ENCODE measurements at places on chromosomes 1 and 21.

GRCh38 chr1:97252076-97252475 is 530.5 kb downstream of the PTBP2 start:
- no peak for DNase-seq

DNA sequence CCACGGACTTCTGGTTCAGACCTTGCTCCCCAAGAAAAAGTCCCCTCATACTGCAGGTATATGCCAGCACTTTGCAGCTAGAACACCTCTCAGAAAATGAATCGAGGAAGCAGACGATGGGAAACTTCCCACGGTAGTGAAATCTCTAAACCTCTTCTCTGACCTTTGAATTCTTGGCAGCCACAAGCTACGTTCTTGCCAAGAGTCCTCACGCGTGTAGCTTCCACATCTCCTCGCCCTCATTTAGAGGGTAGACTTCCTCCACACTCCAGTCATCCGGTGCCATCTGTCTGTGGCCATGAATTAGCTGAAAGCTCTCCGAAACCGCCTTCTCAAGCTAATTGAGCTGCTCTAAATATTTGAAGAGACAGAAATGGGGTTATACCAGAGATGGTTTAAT is 127.8 kb downstream of the RGS7 start:
- no peak for DNase-seq

- DNase-seq, result peak; percentile 45
Observed at GRCh38 chr1:89945852-89946476, 48.9 kb upstream of the ZNF326 start.

DNA sequence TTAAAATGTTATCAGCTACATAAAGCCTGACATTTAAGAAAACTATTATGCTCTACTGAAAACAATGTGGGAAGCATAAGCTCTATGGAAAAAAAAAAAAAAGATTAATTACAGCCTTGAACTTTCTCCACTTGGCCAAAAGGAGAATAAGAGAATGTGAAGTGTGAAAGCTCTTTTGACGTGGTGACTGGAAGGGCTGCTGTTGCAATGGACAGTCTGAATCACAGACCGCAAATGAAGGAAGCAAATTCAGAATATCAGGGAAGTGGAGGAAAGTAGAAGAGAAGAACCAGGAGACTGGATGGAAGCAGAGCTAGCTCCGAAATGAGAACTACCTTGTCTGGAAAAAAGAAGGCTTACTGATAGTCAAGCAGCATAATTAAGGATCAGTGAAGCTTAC is 106.8 kb downstream of the AK5 start:
- no peak for DNase-seq

GRCh38 chr1:15100121-15100879 is 53.2 kb upstream of the TMEM51 start:
- DNase-seq, result peak; percentile 82

DNA sequence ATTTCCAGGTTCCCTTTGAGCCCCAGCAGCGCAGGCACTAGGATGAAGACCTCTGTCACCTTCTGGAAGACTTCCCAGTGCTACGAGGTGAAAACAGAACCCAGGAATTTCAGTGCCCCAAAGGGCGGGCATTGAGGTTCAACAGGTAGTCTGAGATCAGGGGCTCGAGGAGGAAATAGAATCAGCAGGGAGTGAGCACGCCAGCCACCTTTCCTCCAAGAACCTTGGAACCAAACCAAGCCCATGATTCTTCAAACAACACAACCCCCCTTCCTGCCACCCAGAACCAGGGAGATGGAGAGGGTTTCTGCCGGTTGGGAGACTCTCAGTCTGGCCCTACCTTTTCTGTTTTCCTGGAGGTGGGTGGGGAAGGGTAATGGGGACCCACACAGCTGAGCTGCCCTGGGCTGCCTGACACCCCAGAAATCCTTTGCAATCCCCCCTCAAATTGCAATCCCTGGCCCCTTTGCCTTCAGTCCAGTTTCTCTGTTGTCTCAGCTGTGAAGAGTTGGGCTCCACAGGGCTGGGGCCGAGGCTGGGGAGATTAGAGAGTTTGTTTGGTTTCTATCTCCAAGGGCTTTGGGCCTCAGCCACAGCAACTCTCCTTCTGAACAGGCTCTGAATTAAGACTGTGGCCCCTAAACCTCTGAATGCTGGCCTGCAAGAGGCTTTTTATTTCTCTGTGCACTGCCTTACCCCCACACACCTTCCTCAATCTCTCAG is 11.9 kb downstream of the SLC41A1 start:
- DNase-seq, result no peak

DNA sequence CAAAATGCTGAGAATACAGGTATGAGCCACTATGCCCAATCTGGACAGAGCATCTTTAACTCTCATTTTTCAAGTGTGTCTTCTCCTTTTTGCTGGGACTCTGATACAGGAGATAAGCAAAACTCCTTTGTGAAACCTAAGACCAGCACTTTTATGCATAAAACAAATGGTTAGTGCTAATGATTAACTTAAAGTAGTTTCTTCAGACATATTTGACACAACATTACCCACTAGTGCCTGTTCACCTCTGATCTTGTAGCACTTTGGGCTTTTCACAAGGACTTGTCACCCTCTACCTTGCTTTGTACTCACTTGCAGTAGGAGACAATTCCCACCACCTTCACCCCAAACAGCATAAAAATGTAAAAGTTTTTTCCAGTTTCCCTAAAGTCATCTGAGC is 216.3 kb downstream of the RGS7 start:
- DNase-seq, result no peak

GRCh38 chr1:247386217-247386616 is 29.8 kb upstream of the NLRP3 start:
- peak; percentile 36 for DNase-seq

DNA sequence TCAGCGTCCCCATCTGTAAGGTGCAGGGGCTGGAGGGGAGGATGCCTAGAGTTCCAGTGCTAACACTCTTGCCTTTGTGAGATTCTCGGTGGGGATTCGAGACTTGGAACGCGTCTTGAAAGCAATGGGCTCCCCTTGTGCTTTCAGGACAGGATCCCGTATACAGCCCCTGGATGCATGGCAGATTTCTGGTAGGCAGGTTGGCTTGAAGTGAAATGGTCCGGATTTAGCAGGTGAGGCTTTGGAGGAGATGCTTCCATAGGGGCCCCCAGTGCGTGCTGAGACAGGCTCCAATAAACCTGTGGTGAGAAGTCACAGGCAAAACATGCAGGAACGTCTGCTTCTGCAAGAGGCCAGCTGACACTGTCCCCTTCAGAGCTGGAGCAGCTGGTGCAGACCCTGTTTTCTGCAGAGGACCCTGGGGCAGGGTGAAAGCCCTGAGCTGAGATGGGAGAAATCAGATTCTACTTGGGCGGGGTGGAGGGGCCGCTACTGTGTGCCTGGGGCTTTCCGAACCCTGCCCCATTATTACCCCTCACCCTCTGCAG is 270.4 kb downstream of the PTPRU start:
- DNase-seq, result no peak

- DNase-seq, result no peak
Observed at GRCh38 chr1:223410036-223410435, 16.8 kb downstream of the CCDC185 start.

GRCh38 chr21:45456584-45457160 is 51.7 kb downstream of the COL18A1 start:
- DNase-seq, result no peak

DNA sequence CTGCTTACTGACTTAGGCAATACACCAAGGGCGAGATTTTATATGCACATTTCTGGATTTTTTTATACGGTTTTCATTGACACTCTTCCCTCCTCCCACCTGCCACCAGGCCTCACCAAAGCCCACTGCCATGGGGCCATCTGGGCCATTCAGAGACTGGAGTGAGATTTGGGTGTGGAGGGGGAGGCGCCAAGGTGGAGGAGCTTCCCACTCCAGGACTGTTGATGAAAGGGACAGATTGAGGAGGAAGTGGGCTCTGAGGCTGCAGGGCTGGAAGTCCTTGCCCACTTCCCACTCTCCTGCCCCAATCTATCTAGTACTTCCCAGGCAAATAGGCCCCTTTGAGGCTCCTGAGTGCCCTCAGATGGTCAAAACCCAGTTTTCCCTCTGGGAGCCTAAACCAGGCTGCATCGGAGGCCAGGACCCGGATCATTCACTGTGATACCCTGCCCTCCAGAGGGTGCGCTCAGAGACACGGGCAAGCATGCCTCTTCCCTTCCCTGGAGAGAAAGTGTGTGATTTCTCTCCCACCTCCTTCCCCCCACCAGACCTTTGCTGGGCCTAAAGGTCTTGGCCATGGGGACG is 57.9 kb downstream of the LACTBL1 start:
- DNase-seq, result no peak

DNA sequence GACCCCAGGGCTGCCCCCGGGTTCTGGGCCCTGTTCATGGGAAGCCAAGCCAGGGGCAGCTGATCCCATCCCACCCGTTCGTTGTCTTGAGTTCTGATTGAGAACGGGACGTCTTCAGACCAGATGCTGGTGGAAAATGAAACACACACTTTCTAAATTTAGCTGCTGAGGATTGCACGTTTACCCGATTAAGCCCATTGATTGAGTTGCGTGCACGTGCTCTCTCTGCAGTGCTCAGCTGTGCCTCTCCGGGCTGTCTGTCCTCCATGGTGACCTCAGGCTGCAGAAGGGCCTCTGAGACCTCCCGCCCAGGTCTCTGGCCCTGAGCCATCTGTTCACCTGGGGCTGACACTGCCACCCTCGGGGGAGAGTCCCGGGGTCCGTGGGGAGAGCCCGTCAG is 27.0 kb upstream of the PEX10 start:
- no peak for DNase-seq

GRCh38 chr1:164772635-164773034 is 213.7 kb downstream of the PBX1 start:
- DNase-seq, result no peak

DNA sequence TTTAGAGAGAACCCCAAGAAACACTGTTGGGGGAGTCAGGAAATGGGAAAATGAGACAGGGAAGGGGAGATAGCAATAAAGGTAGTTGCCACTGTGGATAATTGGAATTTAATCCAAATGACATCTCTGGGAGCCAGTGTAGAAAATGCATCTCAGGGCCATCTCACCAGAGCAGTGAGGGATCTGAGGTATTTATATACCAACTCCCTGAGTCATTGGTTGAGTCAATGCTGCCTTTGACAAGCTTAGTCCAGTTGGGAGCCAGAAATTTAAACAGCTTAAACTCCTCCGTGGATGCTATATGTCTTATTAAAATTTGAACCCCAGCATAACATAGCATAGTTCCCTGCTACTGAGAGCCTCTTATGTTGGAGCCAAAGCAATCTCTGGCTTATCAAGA is 140.3 kb downstream of the SLC30A10 start:
- no peak for DNase-seq

- DNase-seq, result no peak
Observed at GRCh38 chr1:59081181-59081580, 215.7 kb upstream of the FGGY start.

DNA sequence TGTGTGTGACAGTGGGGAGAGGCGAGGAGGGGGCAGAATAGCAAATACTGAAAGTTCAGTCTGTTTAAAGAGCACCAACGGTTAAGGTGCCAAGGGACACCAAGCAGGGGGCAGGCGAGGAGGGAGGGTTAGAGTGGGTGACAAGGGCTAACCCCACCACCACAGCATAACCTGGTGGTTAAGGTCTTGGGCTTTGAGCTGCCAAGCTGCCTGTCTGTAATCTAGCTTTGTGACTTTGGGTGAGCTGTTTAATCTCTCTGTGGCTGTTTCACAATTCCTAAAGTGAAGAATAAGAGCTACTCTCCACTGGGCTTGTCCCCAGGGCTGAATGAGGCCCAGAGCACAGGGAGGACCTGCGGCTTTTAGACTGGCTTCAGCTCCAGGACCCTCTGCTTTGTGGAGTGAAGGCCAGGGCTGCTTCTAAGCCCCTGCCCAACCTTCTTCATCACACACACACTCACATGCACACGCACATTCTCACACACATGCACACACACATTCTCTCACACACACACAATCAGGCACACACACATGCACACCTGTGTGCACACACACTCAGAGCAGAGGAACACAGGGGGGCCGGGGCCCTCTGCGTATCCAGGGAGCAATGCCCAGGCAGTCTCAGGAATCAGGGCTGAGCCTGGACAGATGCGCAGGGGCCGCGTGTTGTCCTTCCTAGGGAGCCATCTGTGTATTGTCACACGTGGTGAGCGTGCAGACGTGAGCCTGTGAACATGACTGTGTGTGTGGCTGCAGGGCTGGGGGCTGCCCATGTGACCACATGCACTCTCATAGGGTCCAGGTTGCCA is 101.6 kb upstream of the TARDBP start:
- DNase-seq, result no peak

DNA sequence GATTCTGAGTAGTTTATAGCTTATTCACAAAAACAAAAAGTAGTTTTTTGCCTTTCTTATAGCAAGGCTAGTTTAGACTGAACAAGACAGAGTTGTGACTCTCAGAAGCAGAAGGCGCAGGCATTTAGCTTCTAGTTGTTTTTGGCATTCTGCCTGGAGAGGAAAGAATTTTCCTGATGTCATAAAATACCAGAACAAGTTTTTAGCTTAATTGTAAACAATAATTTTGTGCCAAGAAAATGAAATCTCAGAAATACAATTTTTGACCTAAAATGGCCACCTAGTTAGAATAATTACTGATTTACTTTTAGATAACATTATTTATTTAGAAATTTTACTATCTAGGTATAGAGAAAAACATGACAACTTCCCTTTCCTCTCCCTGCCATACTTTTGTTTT is 1.0 kb downstream of the DNAJB4 start:
- no peak for DNase-seq

DNA sequence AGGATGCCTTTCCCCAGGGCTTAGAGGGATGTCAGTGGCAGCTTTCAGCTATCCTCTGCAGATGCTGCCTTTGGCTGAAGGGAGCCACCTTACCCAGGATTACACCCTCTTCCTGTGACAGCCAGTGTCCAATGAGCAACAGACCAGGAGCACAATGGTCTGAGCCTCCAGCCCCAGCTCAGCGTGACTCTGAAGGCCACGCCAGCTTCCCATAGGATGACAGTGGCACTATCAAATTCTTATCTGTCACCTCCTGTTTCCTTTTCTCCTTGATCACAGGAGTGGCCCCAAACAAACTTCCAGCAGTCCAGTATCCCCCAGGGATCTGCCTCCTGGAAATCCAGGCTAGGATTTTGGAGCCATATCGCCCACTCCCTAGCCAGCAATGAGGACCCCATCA is 226.9 kb downstream of the SETD4 start:
- DNase-seq, result no peak

- no peak for DNase-seq
Observed at GRCh38 chr1:40252601-40253000, 4.9 kb downstream of the TMCO2 start.

DNA sequence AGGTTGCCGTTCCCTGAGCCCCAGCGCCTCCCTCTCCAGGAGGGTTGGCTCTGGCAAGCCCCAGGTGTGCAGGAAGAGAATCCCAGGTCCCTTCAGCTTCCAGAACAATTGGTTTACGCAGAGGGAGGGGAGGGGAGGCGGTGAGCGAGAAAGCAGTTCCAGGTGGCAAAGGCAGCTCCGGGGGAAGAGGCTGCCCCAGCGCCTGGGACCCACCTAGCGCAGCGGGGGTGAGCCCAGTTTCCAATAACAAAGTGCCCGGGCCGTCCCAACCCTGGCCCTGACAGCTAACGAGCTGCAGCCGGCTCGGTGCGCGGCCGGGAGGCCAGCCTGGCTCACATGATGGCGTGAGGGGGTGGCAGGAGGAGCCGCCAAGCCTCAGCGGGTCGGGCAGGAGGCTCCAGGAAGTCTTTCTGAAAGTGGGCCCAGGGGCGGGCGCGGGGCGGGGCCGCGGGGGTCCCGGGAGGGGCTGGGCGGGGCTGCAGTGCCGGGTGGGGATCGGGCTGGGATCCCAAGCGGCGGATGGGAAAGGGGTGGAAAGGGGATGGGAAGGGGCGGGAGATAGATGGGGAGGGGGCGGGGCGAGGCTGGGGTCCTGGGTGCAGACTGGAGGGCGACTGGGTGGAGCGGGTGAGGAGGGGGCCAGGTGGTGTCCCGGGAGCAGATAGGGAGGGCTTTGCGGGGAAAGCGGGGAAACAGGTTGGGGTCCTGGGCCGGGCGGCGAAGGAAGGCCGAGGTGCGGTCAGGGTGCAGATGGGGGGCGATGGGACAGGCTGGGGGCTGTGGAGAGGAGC is 22.8 kb downstream of the DHRS3 start:
- no peak for DNase-seq
